ENCODE measurements at places on chromosomes 4 and X.

DNA sequence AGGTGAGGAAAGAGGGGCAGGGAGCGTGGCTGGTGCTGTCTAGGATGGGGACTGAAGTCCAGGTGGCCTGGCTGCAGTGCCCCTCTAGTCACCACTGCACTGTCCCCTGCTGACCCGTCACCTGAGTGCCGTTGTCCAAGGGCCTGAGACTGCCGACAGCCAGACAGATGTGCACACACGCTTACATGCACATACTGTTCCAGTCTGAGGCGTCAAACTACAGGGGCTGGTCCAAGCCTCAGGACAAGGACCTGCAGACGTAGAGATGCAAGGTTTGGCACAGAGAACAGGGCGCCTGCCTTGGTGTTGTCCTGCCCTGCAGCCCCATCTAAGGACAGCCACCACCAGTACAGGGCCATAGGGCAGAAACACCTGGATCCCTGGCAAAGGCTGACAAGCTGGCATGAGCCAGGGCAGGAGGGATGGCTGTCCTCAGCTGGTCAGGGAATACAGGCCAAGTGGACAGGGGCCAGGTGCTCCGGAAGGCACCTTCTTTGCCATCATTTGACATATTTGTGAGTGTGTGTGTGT is 1.7 kb downstream of the SLC2A9 start:
- no peak for DNase-seq

DNA sequence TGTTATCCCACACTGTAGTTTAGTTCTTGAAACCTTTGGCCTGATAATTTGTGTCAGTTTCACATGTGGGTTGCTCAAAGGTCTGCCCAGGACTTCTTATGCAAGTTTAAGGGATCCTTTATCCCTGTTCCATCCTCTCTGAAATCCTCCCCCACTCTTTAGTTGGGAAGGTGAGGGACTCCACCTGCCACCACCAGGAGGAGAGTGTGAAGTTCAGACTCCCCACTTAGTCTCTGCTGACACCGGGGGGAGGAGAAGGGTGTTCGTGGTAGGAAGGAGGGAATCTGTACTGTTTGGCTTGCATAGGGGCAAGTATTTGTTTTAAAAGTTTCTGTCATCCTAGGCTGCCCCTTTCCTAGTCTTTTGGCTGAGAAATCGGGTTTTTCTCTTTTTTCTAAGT is 211.8 kb downstream of the PPP4R3C start:
- no peak for DNase-seq

GRCh38 chr4:36872679-36873078 is 371.9 kb upstream of the NWD2 start:
- DNase-seq = no peak

- no peak for DNase-seq
Observed at GRCh38 chr4:102551958-102552565, 50.9 kb downstream of the NFKB1 start.

DNA sequence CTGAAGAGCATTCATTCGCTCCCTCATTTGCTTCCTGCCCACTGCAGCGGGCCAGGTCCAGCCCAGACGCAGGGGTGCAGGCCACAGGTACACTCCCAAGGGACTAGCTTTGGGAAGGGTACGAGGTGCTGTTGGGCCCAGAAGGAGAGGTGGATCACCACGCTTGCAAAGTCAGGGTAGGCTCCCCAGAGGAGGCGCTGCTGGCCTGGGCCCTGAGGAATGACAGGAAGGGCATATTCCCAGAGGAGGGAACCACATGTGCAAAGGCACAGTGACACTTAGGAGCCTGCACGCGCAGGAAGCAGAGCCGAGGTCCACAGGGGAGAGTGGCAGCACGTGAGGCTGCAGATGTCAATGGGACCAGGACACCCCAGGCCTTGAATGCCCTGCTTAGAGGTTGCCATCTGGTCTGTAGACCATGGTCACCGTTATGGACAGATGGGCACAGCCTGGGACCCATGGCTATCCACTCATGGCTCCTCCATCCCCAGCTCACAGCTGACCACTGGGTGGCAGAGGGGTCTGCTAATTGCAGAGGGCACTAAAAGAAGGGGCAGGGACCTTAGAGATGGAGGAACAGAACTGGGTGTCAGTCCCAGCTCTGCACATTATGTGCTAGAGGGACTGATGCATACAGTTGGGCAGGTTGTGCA is 7.9 kb downstream of the HTRA3 start:
- no peak for DNase-seq

DNA sequence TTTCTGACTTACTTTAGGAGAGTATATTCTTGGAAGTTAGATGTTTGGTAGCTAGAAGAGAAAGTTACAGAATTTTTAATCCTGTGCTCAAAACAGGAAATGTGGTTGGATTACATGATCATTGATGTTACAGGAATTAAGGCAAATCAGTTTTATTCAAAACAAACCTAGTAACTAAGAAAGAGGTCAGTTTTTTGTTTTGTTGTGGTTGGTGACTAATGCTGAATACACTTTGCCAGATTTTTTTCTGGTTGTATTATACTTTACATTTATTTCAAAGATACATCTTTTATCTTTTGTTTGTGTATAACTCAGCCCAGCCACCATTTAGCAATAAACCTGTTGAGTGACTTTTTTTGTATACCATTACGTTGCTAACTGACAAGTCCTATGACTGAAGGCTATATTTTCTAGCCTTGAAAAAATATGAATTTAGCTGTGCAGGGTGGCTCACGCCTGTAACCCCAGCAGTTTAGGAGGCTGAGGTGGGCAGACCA is 116.7 kb downstream of the KLHL8 start:
- no peak for DNase-seq

Measured in breast epithelium (tissue), 4 donors.